Germinal center (tissue), 1 donor: ENCODE measurements at places on chromosomes 1 and 21.

DNA sequence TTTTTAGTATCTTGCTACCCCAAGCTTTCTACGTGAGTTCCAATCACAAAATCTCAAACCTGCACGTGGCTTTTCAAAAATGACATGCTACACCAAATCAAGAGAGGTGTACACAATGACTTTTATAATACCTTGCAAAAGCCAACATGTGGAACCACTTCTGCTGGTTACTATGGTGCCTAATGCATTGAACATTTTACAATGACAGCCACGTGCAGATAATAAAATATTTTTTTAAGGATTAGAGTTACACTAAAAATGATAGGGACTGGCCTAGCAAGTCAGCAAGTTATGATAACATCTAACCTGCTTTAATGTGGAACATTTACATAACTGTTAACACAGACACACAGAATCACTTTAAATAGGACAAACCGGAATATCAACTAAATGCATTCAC, 30.2 kb downstream of the EYA3 start:
- DNase-seq: no peak

GRCh38 chr1:84253036-84253435, 48.5 kb upstream of the SAMD13 start:
- no peak for DNase-seq

DNA sequence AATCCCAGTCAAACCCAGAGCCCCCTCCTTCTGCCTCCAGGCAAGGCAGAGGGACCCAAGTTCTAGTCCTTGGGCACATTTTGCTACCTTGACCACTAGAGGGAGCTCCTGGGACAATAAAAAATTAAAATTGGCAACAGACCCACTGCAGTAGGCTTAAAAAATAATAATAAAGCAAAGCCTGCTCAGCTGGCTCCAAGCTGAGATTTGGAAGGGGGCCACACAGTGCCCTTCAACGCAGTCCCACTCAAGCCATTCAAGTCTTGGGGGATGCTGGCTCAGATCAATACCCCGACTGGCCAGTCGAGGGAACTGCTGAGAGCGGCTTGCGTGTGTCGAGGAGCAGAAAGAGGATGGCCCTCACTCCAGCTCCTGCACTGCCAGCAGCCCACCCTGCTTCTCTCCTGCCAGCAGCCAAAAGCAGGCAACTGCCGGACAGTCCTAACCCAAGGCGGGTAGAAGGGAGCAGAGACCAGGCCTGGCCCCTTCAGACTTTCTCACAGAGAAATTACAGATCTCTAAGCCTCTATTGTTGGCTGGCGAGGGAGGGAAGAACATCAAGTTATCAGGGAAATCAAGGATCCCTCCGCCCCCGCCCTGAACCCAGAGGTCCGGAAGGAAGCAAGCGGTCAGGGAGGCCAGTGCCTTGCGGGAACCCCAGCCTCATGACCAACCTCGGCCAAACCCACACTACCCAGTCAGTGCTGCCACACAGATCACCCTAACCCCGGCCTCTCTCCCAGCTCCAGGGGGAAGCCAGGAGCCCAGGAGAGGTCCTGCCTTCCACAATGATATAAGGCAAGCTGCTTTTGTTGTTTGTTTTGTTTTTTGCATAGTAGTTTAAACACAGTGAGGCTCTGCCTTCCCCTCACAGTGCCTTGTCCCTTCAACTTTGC, 4.9 kb upstream of the ALDH4A1 start:
- DNase-seq: peak; percentile 72

DNA sequence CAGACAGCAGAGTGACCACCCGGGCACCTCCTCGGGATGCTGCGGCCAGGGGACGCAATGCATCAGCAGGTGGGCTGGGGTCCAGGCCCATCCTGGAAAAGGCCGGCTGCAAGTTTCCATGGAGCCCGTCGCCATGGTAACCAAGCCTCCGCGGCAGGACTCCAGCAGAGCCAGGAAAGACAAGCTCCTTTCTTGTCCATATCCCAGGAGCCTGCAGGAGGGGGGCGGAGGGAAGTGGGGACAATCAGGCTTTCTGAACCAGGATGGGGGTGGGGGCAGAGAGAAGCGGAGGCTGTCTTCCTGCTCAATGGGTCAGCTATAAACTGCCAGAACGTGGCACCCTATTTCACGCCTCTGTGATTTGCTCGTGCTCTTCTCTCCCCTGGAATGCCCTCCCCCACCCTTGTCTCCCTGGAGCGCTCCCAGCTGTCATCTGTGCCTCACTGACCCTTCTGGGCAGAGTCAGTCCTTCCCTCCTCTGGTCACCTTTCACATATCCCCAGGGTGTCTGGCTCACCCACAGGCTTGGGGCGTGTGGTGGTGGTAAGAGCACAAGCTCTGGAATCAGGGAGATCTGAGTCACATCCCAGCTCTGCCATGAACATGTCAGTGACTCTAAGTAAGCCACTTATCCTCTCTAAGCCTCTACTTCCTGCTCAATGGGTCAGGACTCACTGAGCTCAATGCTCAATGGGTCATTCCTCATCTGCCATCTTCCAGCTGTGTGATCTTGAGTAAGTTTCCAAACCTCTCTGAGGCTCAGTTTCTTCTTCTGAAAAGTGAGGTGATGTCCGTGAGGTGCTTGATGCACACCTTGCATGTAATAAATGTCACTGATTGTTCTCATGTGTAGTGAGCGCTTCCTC, 58.9 kb upstream of the LAPTM5 start:
- DNase-seq: no peak

- DNase-seq: no peak
Measured at GRCh38 chr1:8218351-8219092, 99.4 kb upstream of the SLC45A1 start.

- no peak for DNase-seq
Measured at GRCh38 chr1:74767490-74767889, 34.5 kb downstream of the TYW3 start.

DNA sequence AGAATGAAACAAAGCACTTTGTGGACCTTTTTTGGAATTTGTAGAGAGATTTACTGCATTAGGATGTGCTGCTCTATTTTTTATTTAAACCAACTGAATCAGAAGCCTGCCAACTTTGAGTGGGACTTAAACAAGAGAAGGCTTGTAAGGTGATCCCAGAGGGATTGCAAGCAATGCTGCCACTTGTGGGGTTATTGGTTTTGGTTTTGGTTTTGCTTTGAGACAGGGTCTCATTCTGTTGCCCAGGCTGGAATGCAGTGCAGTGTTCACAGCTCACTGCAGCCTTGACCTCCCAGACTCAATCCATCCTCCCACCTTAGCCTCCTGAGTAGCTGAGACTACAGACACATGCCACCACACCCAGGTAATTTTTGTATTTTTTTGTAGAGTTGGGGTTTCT, 32.2 kb upstream of the GNG5 start:
- DNase-seq: no peak

DNA sequence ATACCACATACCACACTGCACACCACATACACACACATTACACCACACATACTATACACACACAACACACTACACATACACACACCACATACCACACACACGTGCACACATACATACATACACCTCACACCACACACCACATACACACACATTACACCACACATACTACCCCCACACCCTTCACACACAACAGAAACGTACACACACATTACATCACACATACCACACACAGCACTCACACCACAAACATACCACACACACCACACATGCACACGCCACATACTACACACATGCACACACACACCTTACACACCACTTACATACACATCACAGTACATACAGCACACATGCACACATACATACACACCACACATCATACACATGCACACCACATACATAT, 28.5 kb downstream of the RAB7B start:
- no peak for DNase-seq

- no peak for DNase-seq
Measured at GRCh38 chr1:43425045-43425444, 28.7 kb downstream of the HYI start.

GRCh38 chr1:173477286-173478093, at the start of gene PRDX6:
Gene PRDX6 (plus strand): TSS chr1:173477335. CDS start chr1:173477398, 63 bp downstream.
- DNase-seq: peak; percentile 58

DNA sequence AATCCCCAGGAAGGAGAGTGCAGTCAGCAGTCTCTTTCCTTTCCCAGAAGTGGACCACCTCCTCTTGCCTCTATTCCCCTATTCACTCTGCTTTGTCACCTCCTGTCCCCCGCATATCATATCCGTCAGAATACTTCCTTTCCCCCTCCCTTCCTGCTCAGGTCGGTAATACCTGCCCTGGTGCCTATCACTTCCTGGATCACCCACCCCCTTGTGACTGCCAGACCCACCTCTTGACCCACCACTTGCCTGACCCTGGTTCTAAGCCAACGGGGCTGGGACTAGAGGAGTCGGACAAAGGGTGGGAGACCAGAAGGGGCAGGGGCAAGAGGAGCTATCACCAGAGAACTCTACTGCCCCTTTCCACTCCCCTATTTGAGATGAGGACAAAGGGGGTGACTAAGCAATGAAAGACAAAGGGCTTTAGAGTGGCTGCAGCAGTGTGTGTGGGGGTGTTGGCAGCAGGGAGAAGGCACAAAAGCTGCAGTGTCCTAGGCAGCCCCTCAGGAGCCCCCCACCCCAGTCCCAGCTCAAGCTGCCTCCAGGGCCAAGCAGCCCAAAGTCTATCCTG, 1.7 kb upstream of the ADAMTS4 start:
- no peak for DNase-seq

GRCh38 chr1:176863613-176864012, 300.9 kb downstream of the ASTN1 start:
- no peak for DNase-seq

- peak; percentile 6 for DNase-seq
Measured at GRCh38 chr1:83905315-83905907, 93.5 kb downstream of the TTLL7 start.

DNA sequence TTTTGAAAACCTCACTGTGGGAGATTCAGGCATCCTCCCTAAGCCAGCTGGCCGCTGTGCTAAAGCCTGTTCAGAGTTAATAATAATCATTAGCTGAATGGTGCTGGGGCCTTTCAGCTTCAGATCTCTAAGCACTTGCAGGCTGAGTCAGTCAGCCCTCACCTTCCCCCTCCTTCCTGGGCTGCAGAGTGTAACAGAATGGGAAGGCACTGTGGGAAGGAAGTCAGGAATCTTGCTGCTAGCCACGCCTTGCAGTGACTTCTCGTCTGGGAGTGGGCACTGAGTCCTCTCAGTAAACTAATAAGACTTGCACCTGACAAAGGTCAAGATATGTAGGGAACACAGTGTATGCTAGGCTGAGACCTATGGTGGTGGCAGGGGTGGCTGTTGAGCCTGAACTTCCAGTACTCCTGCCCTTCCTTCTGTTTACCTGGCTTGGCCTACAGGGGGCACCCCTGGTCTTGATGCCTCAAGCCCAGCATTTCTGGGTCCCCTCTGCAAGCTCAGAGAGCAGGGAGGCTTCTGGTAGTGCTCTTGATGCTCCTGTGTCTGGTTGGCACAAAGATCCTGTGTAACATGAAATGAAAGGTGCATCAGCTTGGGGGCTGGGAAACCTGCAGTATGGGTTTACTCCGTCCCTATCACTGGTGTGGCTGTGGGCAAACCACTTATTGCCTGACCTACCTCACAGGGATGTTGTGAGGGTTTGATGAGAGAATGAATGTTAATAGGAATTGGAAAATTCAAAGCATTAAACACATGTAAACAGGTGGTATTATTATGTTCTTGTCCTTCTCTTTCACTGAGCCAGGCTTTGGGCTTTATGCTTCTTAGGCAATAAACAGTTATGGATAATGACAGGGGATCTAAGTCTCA, 6.0 kb downstream of the CYB561D1 start:
- no peak for DNase-seq

GRCh38 chr1:171794085-171794484, 12.6 kb downstream of the METTL13 start:
- DNase-seq: no peak

- DNase-seq: no peak
Measured at GRCh38 chr1:114010433-114011184, 31.3 kb downstream of the OLFML3 start.

DNA sequence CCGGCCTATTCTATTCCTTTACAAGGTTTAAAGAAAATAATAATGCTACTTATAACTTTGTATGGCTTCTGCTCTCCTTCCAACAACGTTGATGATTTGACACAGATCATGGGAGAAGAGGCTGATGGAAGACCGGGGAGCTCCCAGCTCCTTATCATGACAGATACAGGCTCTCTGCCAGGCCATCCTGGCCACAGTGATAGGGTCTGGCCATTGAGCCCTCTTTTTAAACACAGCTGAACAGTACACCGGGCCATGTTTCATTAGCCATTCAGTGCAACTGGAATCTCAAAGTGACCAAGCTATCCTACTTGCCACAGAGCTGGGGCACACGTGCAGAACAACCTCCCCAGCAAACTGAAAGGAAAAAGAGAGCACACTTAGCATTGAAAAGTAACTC, 34.9 kb downstream of the DNAJC11 start:
- DNase-seq: no peak

DNA sequence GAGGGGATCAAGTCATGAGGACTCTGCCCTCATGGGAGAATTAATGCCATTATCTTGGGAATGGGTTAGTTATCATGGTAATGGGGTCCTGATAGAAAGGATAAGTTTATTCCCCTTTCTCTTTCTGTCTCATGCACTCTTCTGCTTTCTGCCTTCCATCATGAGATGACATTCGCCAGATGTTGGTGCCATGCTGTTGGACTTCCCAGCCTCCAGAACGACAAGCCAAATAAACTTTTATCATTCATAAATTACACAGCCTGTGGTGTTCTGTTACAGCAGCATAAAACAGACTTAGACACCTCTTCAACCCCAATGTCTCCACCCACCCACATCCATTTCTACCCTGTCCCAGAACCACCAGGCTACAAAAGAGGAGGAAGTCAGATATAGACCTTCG, 11.9 kb upstream of the IGFN1 start:
- no peak for DNase-seq

- no peak for DNase-seq
Measured at GRCh38 chr1:225915538-225915991, 8.5 kb downstream of the PYCR2 start.

- DNase-seq: no peak
Measured at GRCh38 chr1:67290236-67290635, 17.4 kb upstream of the IL12RB2 start.

- DNase-seq: no peak
Measured at GRCh38 chr1:214199585-214199984, 81.4 kb upstream of the SMYD2 start.

DNA sequence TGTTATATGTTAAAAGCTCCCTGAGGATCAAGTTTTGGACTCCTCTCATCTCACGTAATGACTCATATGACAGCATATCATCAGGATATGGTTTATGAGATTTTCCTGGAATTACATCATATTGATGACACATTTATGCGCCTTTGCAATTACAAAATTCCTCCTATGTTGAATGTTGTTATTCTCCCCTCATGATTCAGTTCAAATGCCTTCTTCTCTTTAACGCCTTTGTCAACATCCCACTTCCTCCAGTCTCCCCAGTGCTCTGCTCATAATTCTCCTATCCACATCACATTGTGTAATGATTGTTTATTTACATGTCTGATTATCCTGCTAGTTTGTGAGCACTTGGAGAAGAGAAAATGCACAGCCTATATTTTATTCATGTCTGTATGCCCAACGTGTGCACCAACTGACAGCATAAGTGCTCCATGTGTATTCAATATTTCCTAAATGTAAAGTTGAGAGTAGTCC, 80.9 kb upstream of the BACH1 start:
- DNase-seq: no peak

DNA sequence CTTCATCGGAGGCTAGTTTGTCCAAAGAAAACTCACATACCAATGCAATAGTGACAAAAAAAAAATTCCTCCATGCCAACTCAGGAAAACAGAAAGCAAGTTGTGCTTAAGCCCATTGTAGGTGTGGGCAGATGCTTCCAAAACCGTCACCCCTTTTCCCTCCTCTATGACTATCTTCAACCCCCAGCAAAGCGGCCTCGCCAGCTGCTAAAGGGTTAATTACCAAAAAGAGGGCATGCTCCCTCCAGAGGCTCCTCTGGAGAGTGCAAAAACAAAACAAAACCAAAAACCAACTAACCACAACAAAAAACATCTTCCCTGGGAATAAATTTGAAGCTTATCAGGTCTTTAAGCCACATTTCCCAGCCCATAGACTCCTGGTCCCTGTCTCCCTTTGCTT, 1.2 kb downstream of the LMOD1 start:
- no peak for DNase-seq
